Activated CD4-positive, alpha-beta T cell treated with anti-CD3 and anti-CD28 coated beads, Interleukin-2, amount 50 U/mL, for 1 hour (primary cell): ENCODE measurements at places on chromosomes 2 and 18.
A peak's percentile ranks its signal among the peaks of the same experiment; 100 is the strongest.

DNA sequence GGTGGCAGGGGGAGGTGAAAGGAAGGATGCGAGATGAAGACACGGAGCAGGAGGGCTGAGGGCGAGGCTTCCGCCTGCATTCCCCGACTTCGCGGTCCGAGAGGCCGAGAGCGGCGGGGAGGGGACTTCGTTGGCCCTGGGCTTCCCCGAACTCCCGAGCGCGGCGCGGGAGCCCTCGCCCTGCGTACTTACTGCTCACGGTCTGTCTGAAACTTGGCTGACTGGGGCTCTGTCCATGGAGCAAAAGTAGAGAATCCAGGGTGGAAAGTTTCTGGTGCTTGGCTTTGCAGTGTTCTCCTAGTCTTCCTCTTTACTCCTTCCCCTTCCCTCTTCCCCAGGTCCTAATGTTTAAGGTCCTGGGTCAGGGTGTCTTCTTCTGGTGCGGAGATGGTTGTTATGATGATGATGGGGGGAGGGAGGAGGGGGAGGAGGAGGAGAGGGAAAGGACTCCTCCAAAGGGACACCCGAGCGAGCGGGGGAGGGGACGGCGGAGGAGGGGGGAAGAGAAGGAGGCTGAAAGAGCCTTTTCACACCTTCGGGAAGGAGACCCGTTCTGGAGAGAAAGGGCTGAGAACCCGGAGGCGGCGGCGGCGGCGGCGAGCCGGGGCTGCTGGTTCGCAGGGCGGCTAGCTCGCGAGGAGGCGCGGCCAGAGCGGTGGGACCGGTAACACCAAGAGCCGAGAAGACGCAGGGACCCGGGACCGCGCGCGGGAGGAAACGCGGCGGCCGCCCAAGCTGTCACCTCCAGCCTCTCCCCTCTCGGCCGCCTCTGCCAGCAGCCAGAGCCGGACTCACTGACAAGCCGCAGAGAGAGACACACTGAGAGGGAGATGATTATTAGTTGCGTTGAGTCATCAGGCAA lies at the start of gene SATB2:
Gene SATB2 (minus strand): TSS at position 793 of the 862 bp plus-strand sequence. CDS start 1,902 bp downstream, outside the sequence.
- DNase-seq, result no peak

- no peak for DNase-seq
Measured at GRCh38 chr2:29392774-29393173, 277.6 kb downstream of the CLIP4 start.

- DNase-seq, result no peak
Measured at GRCh38 chr2:201796478-201796865, 9.9 kb upstream of the CDK15 start.

DNA sequence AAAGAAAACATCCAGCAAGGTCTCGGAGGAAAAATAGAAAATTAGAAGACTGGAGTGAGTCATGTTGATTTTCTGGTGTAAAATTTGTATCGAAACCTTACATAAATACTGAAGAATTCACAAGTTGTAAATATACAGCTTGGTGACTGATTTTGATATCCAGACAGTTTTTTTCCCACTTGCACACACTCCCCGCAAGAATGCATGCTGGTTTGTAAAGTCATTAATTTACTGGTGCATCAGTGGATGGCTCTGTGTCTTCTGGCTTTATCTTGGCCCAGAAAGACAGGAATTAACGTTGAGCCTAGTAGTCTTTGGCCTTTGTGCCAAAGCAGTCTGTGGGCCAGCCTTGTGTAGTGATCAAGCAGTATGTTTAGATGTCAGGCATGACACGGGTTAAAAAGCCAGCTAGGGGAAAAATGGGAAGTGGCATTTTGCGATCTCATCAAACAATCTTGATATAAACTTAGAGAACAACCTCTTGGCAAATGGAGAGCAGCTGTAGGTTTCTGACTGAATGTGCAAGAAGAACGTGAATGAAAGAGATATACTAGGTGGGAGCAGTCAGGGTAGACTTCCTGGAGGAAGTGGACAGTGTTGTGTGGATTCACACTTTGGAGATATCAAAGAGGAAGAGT lies 22.7 kb upstream of the CASP8 start:
- DNase-seq, result no peak

DNA sequence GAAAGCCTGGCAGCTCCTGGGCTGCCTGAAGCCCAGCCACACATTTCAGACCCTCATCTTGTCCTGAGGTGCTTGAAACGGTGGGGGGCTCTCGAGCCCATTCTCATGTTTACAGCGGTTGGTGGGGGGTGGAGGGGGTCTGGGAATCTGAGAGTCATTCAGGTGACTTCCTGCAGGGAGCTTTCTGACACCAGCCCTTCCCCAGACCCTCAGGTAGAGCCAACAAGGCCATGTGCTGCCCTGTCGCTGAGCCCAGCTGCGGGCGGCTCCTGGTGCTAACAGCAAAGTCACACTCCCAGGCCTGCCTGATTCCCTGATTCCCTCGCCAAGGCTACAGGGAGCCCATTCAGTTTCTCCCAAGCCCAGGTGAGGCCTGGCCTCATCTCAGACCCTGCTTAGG lies 324.9 kb upstream of the MEX3C start:
- no peak for DNase-seq

GRCh38 chr18:32552421-32553030 lies 81.8 kb upstream of the GAREM1 start:
- peak; percentile 44 for DNase-seq

- no peak for DNase-seq
Measured at GRCh38 chr18:25510096-25510495, 158.1 kb upstream of the ZNF521 start.

DNA sequence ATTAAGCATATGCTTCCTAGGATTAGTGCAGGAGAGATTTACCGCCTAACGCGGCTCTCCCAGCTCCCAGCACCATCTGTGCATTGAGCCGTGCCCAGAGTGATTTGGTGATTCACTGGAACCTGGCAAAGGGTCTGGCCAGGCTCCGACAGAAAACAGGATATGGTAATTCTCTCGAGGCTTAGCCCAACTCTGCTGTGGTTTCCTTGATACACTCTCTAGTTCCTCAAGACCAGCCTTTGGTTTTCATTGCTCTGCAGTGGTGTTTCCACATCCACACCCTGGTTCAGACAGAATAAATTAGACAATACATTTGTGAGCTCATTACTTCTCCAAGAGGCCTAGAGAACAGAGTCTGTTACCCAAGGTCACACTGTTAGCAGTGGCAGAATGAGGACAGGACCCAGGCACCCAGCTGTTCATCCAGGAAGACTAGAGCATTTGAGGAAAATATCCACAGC lies 23.0 kb upstream of the SMAD2 start:
- no peak for DNase-seq

GRCh38 chr18:45606007-45606406 lies 9.3 kb upstream of the SLC14A2 start:
- DNase-seq, result no peak

- DNase-seq, result no peak
Measured at GRCh38 chr2:197251576-197251975, 59.0 kb downstream of the ANKRD44 start.

- no peak for DNase-seq
Measured at GRCh38 chr2:231680285-231680991, 27.9 kb upstream of the PTMA start.

DNA sequence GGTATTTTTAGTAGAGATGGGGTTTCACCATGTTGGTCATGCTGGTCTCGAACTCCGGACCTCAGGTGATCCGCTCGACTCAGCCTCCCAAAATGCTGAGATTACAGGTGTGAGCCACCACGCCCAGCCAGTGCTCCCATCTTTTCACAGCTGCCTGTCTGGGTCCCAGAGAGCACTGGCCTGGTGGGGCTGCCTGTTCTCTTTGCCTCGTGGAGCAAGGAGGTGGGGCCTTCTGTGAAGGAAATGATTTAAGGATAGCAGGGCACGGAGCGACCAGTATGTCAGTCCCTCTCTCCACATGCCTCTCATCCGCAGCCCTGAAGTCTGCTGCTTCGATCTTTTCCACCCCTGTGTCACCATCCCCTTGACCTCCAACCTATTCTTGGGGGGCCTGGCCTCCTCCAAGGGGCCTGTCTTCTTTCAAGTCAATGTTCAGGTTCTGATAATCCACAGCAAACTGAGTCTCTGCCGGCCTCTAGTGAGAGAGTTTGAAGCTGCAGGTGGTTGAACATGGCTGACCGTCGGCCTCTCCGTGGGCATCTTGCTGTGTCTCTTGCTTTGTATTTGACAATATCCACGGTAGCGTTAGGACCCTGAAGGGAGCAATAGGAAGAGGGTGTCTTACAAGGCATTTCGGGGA lies 28.2 kb upstream of the GIGYF2 start:
- no peak for DNase-seq

DNA sequence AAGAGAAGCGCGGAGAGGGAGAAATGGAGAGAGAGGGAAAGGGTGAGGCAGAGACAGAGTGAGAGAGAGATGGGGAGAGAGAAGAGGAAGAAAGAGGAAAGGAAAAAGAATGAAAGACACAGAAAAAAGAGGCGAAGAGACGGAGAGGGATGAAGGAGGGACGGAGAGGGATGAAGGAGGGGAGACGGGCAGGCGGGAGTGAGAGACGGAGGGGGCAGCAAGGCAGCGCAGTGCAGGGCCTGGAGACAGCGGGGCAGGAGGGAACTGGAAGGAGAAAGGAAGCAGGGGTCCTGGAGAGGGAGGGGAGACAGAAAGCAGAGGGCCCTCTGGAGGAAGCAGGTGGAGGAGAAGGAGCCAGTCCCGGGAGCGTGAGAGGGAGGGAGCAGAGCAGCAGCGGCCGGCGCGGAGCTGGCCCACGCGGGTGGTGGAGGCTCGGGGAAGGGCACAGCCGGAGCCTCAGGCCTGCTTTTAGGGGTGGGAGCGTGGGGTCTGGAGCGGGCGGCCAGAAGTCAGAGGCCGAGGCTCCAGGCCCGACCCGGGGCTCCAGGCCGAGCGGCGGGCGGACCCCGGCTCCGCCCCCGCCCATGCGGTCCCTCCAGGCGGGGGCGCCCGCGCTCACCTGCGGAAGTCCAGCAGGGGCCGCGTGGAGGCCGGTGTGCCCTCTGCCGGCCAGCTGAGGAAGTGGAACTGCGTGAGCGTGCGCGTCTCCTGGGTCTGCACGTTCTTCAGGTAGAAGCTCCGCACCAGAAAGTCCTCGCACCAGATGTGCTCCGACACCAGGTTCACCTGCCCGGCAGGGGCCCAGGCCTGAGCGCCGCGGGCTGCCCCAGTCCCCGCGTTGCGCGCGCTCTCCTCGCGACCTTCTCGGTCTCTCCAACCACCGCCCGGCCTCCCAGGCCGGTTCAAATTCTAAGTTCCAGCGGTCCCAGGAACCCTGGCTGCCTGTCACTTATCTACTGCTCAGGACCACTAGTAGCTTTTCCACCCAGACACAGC lies 14.5 kb downstream of the PTPRN start:
- peak; percentile 88 for DNase-seq

GRCh38 chr2:120391911-120392665 lies 46.2 kb downstream of the INHBB start:
- no peak for DNase-seq

DNA sequence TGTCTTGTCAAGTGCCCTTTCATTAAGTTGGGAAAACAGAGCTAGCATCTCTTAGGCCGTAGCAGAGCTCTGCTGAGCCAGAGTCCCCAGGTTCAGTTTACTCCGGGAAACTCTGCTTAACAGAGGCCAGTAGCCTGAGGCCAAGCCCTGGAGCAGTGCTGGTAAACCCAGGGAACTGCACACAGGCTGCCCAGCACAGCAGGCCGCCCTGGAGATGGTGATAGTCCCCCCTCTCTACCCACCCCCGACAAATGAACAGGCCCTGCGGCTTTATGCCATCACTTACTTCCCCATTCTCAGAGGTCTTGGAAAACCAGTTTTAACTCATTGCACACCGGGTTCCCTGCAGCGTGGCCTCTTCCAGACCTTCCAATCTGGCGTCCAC lies 3.5 kb downstream of the CNNM4 start:
- no peak for DNase-seq

DNA sequence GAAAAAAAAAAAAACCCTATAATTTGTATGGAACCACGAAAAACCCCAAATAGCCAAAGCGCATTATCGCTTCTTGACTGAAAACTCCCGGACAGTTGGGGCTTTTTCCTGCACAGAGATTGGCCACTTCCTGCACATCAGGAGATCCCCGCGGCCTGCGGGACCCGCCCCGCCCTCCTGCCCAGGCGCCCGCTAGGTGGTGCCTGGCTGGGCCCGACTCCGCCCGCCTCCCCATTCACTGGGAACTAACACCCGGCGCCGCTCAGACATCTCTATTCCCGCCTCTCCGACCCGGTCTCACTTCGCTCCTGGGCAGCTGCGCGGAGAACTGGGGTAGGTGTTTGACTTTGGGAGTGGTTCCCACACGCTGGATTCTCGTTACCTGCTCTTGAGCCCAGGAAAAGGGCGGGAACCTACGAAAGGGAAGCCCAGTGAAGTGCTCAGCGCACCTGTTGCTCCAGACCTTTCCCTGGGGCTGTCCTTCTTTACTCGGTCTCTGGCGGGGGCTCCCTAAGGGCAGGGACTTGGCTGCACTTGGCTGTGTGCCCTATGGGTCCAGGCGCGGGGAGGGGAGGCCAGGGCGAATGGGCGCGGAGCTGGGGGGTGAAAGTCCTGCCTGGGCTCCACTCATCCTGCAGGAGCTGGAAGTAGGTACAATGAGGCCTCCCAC lies at the start of gene HMSD:
Gene HMSD (plus strand): TSS at position 234 of the 670 bp plus-strand sequence. CDS start 4,155 bp downstream, outside the sequence.
- DNase-seq, result peak; percentile 29

- no peak for DNase-seq
Measured at GRCh38 chr18:14092625-14093306, 39.5 kb downstream of the ZNF519 start.

- no peak for DNase-seq
Measured at GRCh38 chr2:38192976-38193375, 117.0 kb upstream of the CYP1B1 start.

DNA sequence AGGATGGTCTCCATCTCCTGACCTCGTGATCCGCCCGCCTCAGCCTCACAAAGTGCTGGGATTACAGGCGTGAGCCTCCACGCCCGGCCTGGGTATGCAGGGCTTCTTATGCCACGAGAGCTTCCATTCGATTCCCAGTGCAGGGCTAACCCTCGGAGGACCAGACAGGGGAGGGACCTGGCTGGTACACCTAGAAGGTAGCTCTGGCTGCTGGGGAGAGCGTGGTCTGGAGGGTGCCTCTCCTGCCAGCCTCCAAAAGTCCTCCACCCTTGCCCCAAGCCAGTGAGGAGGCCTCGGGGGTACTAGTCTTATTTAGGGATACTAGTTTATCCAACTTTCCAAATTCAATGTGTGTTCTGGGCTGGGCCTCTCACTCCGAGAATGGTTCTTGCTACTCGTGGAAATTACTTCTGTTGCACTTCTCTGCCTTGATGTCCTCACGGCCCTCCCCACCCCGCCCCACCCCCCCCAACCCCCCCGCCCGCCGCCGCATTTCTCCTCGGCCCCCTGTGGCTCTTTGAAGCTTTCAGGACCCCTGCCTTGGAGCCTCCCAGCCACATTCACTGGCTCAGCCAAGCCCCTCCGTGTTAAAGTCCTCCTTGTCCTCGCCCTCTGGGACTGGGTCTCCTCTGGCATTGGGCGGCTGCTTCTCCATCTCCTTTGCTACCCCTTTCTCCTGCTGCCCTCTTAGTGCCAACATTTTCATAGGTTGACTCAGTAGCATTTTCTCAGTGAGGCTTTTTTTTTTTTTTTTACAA lies 143.0 kb upstream of the EPAS1 start:
- DNase-seq, result no peak

DNA sequence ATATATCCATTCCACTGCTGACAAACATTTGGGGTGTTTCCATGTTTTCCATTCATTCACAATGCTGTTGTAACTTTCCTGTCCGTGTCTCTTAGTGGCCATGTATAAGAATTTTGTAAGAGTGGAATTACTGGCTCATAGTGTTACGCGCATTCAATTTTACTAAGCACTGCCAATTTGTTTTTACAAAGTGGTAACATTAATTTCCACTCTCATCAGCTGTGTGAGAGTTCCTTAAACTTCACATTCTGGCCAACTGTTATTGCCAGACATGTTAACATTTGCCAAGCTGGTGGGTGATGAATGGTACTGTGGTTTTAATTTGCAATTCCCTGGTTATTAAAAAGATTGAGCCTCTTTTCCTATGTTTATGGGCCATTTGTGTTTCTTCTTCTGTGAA lies 134.2 kb downstream of the DTNB start:
- DNase-seq, result no peak
